ENCODE measurements at places on chromosomes 2 and 18.

GRCh38 chr18:6161549-6161948 lies 253.2 kb downstream of the L3MBTL4 start:
- no peak for DNase-seq

GRCh38 chr2:16127276-16127940 lies 187.1 kb downstream of the MYCN start:
- no peak for DNase-seq

DNA sequence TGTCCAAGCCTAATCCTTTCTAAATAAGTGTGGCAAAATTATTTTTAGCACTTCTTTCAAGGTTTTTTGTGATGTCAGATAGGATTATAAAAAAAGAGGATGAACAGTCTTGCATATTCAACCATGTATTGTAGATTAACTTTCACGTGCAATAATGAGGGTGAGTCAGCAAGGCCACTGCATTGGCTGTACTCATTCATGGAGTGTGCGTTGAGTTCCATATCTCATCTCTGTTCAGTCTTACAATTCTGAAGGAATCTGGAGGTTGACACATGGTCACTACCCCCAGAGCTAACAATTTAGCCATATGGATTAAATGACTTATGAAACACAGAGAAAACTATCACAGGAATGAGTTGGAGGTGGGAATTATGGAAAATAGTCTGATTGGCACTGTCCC lies 810.5 kb downstream of the SLC4A3 start:
- no peak for DNase-seq

DNA sequence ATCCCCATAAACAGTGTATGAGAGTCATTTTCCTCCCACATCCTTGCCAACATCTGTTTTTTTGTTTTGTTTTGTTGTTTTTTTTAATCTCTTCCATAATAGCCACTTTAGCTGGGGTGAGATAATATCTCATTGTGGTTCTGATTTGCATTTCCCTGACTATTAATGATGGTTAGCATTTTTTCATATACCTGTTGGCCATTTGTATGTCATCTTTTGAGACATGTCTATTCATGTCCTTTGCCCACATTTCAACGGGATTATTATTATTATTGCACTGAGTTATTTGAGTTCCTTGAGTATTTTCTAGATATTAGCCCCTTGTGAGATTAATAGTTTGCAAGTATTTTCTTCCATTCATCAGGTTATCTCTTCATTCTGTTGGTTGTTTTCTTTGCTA lies 223.3 kb downstream of the LPIN1 start:
- no peak for DNase-seq

DNA sequence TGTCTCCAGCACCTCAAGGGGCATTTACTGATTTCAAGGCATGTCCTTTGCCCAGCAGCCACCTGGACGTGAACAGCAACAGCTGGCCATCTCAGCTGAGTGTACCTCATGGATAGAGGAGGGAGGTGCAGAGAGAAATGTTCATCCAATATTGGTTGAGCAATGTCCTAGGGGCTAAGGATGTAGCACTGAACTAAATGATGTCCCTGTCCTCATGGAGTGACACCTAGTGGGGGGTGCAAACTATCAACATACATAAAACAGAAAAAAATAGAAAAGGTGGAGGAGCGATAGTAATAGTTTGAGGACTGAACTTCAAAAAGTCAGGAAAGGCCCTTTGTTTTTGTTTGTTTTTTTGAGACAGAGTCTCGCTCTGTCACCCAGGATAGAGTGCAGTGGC lies 4.8 kb upstream of the UGGT1 start:
- DNase-seq: no peak

DNA sequence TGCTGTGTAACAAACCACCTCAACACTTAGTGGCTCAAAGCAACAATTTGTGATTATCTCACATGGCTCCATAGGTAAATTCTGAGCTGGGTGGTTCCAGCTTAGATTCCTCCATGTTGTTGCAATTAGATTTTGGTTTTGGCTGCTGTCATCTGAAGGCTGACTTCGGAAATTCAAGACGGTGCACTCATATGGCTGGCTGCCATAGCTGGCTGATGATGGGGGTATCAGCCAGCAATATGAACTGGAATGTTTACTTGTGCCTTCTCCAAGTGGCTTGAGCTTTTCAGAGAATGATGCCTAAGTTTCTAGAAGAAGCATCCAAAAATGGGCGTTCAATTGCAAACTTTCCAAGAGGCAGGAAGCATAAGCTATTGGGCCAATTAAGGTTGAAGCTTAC lies 213.1 kb downstream of the GCA start:
- DNase-seq: no peak

- DNase-seq: peak; percentile 6
These were observed 28.1 kb upstream of the SATB2 start for GRCh38 chr2:199485732-199486335.

- no peak for DNase-seq
These were observed 443.4 kb downstream of the ZNF516 start for GRCh38 chr18:76051396-76052226.

GRCh38 chr18:72986103-72986502 lies 118.3 kb upstream of the NETO1 start:
- no peak for DNase-seq

DNA sequence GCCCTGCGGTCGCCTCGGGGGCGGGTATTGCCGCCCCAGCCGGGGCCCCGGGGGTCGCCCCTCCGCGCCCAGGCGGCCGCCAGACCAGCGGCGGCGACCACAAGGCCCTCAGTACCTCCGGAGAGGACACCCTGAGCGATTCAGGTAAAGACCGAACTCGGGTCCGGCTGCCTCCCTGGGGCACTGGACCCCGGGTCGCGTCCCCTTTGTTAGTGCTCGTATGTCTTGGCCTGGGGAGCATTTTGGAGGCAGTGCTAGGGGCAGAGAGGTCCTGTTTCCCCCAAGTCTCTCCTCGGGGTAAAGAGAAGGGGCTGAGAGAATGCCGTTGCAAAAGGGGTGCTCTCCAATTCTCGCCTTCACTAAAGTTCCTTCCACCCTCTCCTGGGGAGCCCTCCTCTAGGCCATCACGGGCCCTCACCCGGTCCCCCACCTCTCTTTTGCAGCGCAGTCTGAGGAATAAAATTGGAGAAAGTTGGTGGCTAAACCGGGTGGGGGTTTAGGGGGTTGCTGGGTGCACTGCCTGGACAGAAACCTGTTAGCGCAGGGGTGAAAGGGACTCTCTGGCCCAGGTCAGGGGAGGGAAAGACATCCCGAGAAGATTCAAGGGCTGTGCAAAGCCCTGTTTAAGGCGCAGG lies 2.5 kb downstream of the MYCN start:
- no peak for DNase-seq

- DNase-seq: no peak
These were observed 19.4 kb upstream of the DGKD start for GRCh38 chr2:233334915-233335314.

DNA sequence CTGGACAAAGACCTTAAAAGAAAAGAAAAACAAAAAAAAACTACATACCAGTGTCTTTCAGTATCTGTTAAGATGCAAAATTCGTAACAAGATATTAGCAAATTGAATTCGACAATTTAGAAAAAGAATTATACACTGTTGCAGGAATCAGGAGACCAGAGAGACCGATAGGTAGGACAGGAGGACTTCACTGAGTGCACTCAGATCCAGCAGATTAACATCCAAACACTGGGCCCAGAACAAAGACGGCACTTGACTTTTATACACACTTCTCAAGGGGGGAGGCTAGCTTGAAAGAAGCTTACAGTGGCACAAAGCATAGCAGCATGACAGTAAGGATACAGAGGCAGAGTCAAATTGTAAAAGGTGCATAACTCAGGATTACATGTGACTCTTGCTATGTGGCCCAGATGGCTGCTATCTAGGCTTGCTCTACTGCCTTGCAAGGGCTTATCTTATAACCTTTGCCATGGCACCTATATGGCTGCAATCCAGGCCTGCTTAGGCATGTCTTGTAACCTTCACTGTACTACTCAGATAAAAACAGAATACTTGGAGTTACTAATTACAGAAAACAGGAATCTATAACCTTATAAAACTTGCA lies 507.3 kb upstream of the LRRTM4 start:
- no peak for DNase-seq

DNA sequence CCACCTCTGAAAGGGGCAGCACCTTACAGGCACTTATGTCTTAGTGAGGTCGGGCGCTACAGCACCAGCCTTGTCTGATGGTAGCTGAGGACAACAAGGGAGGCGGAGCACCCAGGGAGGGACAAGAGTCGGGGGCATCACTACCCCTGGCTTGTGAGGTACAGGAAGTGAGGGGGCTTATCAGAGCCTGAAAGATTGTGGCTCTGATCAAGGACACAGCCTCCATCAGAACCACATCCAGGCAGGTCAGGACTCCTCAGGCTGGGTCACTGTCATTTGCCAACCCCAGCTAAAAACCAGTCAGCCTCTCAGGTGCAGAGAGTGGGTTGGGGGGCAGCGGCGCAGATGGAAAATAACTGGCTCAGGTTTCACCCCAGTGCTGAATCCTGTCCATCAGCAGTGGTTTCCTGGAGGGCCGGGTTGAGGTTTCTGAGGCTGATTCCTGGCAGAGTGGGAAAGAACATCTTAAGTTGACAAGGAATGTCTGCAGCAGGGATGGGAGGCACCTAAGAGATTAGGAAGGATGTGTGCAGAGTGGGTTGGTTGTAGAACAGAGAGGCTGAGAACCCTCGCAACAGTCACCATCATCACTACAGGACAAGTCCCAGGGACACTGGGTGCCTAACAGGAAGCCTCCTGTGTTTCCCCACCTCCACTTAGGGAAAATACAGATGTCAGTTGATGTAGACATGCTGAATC lies 45.3 kb downstream of the FBLN7 start:
- DNase-seq: no peak

DNA sequence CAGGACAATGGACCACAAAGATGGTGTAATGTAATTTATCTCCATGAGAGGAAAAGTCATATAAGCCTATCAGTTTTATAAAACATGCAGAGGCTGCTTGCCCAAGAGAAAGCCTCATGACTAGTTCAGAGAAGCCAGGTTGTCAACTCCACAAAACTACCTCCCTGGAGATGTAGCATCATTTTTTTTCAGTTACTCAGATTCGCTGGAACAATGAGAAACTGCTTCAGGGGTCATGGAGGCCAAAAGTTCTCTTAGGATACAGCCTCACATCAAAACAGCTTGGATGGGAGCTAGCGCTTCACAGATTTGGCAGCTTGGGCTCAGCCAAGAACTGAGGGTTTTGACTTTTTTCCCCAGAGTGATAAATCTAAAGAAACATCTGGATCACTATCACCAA lies 263.5 kb downstream of the INSIG2 start:
- DNase-seq: no peak

GRCh38 chr2:203708846-203709396 lies 2.5 kb downstream of the CD28 start:
- no peak for DNase-seq

- no peak for DNase-seq
These were observed 45.9 kb upstream of the TLK1 start for GRCh38 chr2:171206422-171207115.

GRCh38 chr2:238104226-238104690 lies 4.1 kb downstream of the ESPNL start:
- DNase-seq: no peak

DNA sequence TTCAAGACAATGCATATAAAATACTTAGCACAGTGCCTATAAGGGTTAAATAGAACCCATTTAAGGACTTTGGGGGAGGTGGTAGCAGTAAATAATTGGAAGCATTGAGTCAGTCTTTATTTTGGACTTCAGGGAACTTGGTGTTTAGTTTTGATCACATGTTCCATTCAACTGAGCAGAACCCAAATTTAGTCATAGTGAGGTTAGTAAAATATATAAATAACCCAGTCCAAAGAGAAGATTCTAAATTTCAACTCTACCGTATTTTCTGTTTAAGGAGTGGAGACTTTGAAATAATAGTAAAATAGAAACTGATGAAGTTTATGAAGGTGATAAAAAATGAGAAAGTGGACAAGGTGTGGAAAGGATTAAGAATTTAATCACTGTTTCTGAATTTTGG lies 19.7 kb downstream of the TWSG1 start:
- DNase-seq: no peak

- no peak for DNase-seq
These were observed 93.7 kb downstream of the TMEM17 start for GRCh38 chr2:62412347-62412742.

DNA sequence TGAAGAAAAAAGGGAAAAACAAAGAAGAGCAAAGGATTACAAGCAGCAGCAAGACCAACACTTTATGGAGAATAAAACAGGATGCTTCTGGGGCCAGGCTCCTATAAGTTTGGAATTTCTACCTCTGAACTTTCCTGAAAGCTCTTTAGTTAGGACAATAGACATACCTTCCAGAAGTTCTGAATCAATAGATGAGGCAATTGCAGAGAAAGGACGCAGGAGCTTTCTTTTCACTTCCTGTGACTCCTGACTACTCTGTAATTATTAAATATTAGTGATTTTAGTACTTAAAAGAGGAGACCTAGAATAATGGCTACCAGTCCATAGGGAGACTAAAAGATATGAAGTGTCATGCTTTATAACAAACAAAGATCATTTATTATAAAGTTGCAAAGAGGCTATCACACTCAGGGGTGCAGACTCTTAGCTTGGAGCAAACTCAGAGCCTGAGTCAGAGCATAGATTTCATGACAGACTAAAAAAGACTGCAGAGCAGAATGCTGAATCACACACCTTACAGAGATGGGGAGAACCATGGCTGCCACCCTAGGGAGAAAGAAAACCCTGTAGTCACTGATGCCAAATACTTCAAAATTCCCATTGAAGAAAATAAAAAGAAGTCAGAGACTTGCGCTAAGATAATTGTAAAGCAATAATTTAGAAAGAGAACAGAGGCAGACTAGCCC lies 52.5 kb upstream of the FAM136A start:
- no peak for DNase-seq

GRCh38 chr18:42048158-42048557 lies 93.1 kb downstream of the PIK3C3 start:
- no peak for DNase-seq

DNA sequence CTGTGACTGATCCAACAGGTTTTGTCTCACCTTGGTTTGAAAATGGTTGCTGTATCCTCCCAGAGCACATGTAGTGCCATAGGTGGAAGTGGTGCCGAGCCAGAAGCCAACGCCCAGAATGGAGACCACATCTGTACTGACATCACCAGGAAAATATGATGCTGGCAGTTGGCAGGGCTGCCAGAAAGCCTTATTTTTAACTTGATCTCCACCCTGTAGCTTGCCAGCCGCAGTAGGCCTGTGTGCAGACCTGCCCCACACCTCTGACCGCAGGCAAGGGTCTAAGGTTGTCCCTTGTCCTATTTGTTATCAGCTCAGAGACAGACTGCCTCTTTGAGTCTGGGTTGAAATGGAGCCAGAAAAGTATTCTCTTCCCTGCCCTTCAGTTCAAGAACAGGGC lies 123.5 kb upstream of the EML6 start:
- no peak for DNase-seq

DNA sequence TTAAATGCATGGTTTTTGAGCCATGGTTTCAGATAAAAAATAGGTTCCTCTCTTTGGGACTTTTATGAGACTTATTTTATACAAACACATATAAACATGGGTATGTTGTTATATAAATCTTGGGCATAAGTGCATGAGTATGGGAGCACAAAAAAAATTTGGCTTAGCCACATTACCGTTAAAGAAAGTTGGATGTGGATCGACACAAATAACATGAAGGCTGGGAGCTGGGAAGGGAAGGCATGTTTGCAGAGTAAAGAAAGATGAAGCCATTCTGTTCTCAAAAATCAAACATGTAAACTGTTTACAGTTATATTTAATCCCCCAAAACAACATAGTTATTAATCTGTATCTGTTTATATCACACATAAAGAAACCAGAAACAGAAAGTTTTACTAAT lies 313.8 kb downstream of the NRXN1 start:
- DNase-seq: no peak
